Activated CD4-positive, alpha-beta T cell treated with anti-CD3 and anti-CD28 coated beads for 4 hours (primary cell): ENCODE measurements at places on chromosomes 2 and 18.

GRCh38 chr2:190513877-190514276 lies 20.6 kb downstream of the NEMP2 start:
- no peak for DNase-seq

DNA sequence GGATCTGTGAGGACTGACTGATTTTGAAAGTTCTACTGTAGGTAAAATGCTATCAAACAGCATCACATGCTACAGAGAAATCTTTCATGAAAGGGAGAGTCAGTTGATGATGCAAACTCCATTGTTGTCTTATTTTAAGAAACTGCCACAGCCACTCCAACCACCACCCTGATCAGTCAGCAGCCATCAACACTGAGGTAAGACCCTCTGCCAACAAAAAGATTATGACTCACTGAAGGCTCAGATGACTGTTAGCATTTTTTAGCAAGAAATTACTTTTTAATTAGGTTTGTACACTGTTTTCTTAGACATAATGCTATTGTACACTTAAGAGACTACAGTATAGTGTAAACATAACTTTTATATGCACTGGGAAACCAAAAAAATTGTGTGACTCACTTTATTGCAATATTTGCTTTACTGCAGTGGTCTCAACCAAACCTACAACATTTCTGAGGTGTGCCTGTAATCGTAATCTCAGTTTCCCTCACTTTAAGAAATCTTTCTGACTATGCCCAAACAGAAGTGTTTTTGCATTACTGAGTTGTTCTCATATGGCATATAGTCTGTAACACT lies 42.8 kb downstream of the METTL8 start:
- DNase-seq, result no peak

DNA sequence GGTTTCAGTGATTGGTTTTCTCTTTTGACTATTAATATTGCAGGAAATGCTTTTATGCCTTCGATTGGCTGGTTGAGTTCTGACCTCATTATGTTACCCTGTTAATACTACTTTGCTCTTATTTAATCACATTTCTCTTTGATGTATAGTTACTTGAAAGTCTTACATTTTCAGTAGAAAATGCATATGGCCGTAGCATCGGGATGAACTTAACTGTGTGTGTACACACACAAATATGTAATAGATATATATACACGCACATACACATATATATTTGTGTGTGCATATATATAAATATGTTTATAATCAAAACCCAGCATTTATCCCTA lies 1.6 kb downstream of the EPC2 start:
- no peak for DNase-seq

DNA sequence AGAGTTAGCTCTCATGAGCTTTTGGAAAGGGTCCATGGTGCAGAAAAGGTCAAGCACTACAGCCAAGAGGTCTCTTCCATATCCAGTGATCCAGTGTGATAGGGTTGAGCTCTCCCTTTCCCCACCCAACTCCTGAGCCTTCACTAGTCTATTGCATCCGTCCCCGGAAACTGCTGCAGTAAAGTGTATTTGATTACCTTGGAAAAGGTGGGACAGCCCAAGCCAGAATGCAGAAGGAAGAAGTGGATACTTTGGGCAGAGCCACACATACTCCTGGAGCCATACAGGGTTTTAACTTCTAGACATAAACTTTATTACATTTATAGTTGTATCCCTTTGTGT lies 3.6 kb downstream of the PNKD start:
- no peak for DNase-seq

DNA sequence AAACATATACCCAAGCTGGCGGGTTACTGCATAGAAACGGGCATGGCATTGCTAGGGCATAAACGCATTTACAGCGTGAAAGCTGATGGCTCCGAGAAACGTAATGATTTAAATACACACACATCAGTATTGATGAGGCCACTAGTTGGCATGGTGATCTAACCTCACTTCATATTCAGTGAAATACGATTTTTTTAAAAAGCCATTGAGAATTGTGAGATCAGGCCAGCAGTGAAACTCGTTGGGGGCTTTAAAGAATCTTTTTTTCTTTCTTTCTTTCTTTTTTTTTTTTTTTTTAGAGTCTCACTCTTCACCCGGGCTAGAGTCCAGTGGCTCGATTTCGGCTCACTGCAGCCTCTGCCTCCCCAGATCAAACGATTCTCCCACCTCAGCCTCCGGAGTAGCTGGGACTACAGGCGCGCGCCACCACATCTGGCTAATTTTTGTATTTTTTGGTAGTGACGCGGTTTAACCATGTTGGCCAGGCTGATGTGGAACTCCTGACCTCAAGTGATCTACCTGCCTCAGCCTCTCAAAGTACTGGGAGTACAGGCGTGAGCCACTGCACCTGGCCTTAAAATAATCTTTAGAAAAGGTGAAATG lies 2.4 kb upstream of the SMAD7 start:
- DNase-seq, result no peak

GRCh38 chr2:226644399-226644865 lies 155.2 kb downstream of the IRS1 start:
- no peak for DNase-seq
